ENCODE measurements at places on chromosomes 5 and 9.

GRCh38 chr9:123318202-123318601, 37.8 kb upstream of the CRB2 start:
- peak; percentile 92 for DNase-seq

DNA sequence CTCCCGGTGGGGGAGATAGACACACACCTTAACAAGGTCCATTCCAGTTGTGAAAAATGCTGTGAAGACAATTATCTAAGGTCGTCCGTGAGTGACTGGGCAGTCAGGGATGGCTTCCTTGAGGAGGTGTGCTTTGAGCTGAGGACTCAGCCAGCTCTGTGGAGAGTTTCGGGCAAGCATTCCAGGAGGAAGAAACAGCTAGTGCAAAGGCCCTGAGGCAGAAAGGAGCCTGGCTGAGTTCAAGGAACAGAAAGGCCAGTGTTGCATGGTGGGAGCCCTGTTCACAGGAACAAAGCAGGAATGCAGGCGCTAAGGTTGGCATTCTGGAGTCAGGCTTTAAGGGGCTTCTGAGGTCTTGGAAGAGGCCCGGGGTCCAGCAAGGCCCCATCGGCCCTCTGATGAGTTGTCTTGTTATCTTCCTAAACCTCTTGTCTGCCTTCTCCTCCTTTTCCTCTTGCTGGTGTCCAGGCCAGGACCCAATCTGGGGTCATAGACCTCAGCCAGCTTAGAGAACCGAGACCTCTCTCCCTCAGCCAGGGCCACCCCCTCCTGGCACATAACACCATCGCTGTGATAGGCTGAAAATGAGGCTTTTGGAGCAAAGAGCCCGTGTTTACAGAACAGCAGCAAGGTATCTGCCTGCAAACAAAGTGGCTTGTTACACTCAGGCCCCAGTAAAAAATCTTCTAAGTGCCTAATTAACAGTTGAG, 270.2 kb upstream of the MVB12B start:
- DNase-seq = no peak

GRCh38 chr5:56475689-56476486, 242.8 kb upstream of the ANKRD55 start:
- no peak for DNase-seq

DNA sequence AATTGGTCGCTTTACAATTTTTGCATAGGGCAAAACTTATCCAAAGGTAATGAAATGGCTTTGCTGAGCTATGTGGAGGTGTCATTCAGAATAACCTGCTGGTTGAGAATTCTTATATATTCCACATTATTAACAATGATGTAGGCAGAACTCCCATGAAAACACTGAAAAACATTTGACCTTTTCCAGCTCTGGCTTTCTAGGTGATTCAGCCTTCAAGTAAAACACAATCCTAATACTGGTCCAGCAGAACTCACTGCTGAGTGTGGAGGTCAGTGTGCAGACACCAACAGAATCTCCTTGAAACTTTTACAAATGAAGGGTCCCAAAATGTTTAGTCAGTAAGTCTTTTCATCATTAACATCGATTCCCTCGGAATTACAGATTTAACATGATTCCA, 162.0 kb upstream of the EFNA5 start:
- no peak for DNase-seq

DNA sequence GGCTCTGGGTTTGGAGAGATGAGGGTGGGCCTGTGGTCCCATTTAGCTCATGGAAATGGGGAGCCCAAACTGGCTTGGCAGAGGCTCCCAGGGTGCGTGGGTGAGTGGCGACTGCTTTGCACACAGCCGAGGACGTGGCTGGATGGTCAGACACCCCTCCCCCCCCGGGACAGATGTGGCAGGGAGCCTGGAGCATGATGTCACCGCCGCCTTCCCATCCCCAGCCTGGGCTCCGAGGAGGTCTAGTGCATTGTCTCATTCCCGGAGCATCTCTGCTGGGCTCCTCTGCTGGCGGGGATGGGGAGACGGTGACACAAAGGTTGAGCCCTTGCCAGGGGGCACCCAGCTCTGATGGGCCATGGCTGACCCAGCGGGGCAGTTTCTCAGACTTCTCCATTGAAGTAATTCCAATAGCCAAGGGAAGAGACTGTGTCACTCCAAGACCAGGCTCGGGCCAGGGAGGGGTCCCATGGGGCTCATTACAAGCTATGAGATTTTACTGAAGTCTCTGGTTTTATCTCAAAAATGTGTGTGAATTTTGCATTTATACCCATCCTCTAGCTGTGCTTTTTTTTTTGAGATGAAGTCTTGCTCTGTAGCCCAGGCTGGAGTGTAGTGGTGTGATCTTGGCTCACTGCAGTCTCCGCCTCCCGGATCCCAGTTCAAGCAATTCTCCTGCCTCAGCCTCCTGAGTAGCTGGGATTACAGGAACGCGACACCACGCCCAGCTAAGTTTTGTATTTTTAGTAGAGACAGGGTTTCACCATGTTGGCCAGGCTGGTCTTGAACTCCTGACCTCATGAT, 36.1 kb downstream of the HMCN2 start:
- DNase-seq = no peak

DNA sequence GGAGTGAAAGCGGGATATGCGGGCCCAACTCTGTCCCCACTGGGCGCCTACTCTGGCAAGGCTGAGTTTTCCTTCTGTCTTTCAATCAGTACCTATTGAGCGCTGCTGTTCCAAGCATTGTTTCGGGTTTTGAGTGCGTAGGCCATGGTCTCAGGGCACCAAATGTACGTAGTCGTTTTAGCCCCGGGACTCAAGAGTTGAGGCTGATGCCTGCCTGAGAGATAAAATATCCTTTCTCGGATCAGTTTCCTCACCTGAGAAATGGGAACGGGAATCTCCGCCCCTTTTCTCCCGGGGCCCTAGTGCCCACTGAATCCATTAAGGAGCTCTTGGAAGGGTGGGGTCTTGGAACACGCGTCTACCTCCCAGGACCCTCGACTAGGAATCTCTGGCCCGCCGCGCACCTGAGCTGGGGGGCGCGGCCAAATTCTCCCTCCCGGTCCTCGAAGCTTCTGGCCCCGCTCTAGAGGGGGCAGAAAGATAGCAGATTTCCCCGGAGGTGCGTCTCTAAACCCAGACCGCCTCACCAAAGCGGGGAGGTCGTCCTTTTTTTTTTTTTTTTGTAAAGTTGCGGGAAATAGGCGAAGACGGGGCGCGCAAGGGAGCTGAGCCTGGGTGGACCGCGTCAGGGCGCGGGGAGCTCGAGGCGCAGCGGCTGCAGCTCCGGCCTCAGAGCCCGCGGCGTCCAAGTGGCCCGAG, 494 bp upstream of the CXXC5 start:
- DNase-seq = no peak

DNA sequence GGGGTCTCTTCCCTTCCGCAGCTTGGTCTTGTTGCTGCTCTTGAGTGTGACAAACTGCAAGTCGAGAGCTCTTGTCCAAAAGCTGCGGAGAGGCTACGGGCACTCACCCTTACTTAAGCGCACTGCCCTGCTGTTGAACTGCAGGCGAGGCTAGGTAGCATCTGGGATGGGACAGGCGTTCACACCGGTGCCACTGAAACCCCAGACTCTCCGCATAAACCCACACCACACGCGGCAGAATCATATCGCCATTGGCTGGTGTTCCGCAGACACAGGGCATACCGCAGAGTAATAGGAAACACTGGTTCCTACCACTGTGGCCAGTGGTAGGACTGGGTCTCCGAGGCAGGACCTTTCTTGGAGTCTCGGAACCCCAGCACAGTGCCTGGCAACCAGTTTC, 2.2 kb upstream of the NPR3 start:
- peak; percentile 8 for DNase-seq

GRCh38 chr9:89525446-89526374, 27.8 kb upstream of the SEMA4D start:
- DNase-seq = no peak

DNA sequence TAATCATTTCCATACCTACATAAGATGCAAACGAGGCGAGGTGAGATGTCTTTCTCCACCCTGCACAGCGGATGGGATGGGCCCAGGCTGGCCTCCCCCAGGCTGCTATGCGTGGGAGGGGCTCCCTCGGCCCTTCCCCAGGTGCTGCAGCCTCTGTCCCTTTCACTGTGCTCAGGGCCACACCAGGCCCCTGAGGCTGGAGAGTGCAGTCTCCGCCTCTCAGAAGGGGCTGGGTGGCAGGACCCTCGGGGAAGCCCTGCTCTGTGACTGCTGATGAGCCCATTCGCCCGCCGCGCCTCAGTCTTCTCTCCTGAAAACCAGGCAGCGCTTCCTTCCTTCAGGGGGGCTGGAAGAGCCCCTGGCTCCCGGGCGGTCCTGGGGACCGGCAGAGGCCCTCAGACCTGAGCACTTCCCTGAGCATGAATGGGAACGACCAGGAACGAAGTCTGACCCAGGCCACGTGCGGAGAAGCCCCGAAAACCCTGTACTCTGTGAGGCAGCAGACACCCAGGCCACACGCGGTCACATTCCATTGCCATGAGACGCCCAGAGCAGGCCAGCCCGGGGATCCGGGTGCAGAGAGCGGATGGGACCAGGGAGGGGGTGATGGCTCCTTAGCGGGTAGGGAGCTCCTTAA, 21.9 kb upstream of the NOTCH1 start:
- DNase-seq = no peak

DNA sequence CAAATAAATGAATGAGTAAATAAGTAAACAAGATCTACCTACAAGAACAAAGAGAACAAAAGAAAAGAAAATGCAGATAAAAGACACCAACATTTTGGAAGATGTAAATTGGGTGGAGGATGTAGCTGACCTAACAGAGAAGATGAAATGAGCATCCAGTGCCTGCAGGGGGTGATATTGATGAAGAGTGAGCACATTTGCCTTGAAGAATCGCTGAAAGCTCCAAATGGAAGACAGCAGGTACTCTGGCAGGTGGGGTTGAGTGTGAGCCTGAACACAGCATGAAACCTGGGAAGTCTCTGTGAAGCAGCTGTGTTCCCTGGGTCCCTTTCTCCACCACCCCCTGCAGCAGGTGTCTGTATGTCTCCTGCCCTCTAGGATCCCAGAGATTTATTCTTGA, 125.6 kb downstream of the NXNL2 start:
- peak; percentile 36 for DNase-seq

DNA sequence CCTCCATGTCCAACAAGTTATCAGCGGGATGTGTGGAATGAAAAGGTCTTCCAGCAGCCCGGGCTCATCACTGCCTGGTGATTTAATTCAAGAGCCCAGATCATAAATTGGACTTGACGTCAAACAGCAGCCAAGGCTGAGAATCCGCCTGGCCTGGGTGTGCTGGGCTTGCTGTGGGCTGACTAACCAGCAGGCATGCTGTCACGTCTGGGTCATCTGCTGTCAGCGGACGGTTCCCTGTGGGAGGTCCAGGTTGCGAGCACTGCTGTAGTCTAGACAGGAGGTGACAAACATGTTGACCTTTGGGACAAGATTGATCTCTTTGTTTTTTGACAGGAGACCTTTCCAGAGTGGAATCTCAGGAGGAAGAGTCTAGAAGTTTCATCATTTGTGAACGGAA, 289.7 kb downstream of the OSTF1 start:
- DNase-seq = no peak

DNA sequence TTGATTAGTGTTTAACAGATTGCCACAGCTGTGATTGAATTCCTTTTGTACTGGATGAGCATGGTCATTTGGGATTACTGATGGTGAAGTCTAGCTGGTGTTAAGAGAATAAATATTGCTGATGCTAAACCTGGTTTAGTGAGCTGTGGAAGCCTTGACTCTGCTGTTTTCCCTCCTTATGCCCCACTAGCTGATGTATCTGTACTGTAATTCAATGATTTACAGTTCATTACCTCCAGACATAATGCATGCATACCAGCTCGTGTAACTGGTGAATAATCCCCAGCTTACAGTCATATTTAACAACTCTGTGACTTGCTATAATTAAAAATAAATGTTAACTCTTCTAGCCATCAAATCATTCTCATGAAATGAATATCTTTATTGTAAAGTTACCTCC, 1.7 kb upstream of the CMYA5 start:
- no peak for DNase-seq

DNA sequence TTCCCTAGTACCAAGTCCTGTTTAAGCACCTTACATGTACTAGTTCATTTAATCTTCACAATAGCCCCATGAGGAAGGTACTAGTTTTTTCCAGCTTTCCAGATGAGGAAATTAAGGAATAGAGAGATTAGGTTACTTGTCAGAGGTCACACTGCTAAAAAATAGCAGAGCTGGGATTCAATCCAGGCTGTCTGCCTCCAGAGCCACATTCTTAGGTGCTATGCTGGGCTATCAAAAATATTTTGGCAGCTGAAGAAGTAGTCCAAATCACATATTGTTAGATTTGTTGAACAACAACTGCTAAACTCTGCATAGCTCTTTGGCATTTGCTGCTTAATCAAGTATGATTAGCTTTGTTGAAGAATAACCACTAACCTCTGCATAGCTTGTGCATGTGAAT, 591.5 kb upstream of the KLF4 start:
- no peak for DNase-seq

- DNase-seq = no peak
These were observed 135.2 kb downstream of the RXRA start for GRCh38 chr9:134461426-134461982.

DNA sequence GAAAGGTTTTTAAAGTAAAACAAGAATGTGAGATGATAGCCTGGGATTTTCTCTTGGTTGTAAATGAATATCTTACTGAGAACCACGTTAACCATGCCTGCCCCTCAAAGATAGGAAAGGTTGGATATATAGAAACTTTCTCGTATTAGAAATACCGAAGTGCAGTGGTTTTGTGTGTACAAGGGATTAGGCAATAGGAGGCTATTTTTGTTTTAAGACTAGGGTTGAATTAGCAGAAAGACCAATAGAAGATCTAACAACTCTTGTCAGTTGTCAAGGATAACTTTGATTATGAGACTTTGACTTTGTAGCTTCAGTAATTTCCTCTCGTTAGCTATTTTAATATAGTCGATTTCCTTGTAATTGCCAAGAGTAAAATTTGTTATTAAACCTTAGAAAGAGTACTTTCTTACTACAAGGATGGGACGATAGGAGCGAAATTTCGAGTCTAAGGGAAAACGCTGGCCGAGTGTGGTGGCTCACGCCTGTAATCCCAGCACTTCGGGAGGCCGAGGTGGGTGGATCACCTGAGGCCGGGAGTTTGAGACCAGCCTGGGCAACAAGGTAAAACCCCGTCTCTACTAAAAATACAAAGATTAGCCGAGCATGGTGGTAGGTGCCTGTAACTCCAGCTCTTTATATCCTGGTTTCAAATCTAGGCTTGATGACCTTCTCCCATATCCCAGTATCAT, 838 bp downstream of the POLK start:
- DNase-seq = no peak

Measured in GM12865 (cell line).